ENCODE measurements at places on chromosomes 3 and 15. TPM values are rescaled to one million over a fixed set of nuclear protein-coding genes. Genes with fewer than 3 reads are reported as not detected.

Gene OXTR
- 649 TPM for total RNA-seq

Gene TMC3
- not detected for total RNA-seq

Gene SOX14
- total RNA-seq, result not detected

Gene CPLX3
- not detected for total RNA-seq

Gene SCG5
- 2.4 TPM for total RNA-seq

Gene ZNF662
- not detected for total RNA-seq

Gene ARRDC4
- total RNA-seq, result 60.1 TPM

Gene FANCD2OS
- total RNA-seq, result not detected

Gene LSAMP
- total RNA-seq, result not detected

Gene HYAL2
- 45.4 TPM for total RNA-seq

Gene PYGO1
- 8.7 TPM for total RNA-seq

Gene CYP1A2
- not detected for total RNA-seq

Gene MAP1A
- total RNA-seq, result 162 TPM

Gene EEFSEC
- 11.4 TPM for total RNA-seq

DNA sequence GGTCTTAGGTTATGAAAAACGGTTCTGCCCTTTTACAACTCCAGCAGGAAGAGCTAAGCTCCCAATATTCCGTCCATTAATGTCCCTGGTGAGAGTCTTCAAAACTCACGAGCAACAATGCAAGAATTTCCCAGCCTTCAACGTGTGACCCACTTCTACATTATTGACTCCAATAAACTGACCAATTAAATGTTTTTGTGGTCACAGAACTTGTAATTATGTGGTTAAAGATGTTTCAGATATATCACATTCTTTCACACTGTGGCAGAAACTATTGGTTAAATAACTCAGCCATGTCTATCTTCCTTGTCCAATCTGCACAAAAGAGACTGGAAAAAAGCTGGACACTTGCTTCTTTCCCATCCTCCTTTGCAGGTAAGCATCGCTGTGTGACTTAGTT lies 286.6 kb upstream of the ADAMTS9 start:
- DNase-seq, result no peak

DNA sequence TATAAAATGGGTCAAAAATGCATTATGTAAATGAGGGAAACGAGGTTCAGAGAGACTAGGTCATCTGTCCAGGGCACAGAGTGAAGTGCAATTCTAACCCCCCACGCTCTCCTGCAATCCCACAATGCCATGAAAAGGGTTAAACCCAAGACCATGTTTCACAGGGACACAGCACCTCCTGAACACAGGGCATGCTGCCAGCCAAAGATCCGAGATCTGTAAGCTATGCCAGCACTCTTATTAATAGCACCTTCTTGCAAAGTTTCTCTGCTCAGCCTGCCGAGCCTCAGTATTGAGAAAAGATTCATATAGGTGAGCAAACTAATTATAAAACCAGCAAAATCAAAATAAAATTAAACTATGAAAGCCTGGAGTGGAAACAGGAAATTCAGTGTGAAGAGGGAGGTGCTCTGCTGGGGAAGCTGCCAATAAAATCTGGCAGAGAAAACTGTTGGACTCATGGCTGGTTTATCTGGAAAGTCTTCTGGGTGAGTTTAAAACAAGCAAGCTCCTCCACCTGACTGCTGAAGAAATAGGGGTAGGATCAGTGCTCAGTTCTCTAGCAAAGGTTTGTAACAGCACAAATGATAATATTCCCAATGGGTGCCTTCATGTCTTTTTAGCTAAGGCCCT lies 50.3 kb downstream of the LRIG1 start:
- DNase-seq, result peak; percentile 45

GRCh38 chr3:157958457-157958856 lies 147.8 kb downstream of the SHOX2 start:
- DNase-seq, result no peak

- no peak for DNase-seq
Measured at GRCh38 chr15:69472046-69472445, 19.4 kb downstream of the RPLP1 start.

DNA sequence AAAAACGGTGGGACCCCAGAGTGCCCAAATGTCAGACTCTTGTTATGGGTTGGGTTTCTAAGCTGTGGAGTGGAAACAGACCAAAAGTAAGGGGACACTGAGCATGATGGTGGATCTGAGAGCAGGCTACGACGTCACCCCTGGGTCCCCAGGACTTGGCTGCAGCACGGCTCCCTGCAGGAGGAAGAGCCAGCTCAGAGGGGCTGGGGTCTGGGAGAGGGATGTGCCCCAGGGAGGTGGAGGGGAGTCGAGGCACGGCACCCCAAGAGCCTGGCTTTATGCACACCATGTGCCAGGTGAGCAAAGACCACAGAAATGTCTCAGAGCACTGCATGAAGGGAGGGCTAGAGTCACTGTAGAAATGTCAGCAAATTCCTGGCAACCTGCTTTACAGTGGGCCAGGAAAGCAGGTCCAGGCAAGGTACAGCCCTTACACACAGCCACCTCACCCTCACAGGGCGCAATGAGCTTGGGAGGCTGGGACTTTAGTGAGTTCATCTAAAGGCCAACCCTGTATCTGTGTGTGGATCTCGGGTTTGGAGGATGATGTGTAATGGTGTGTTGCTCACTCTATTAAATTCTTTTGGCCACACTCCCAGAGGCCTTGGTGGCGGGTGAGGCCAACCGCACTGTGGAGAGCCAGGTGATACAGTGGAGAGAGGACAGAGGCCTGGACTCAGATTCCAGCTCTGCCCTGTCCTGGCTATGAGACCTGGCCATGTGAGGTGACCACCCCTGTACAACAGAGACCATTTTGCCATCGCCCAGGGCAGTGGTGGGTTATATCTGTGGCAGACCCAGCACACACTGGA lies 14.1 kb downstream of the CTSH start:
- peak; percentile 95 for DNase-seq

DNA sequence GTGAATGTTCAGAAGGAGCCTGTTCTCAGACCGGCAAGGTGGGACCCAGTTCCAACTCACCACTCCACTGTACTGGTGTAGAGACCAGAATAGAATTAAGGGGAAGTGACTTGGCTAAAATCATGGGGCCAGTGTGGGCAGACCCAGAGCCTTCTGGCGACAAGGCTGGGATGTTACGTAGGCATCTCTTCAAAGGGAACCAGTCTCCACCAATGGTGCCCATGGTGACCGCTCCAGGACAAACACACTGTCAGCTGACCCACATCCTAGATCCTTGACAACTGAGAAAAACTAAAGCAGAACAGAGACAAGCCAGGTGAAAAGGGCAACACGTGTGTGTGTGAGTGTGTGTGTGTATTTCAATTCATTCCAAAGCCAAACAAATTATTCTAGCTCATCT lies 321.7 kb upstream of the FRG2C start:
- DNase-seq, result no peak

GRCh38 chr15:74263466-74263865 lies 27.3 kb downstream of the CCDC33 start:
- no peak for DNase-seq

GRCh38 chr3:98602078-98602678 lies 8.8 kb upstream of the CPOX start:
- DNase-seq, result peak; percentile 65

- no peak for DNase-seq
Measured at GRCh38 chr3:77071364-77071763, 31.5 kb downstream of the ROBO2 start.

DNA sequence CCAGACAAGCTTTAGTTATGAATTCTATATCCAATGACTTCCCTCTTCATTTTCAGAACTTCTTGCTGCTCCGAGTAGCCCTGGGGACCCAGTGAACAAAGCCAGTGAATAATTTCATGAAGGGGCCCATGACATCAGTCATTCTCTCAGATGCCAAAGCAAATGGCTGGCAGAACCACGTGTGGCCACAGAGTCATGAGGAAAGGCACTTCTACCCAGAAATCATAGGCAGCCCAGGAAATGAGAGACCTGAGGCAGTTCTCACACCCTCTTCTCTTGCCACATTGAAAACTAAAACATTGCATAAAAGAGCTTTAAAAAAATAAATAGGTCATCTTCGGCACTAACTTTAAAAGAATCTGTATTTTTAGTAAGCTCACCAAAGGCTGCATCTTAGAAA lies 4.3 kb upstream of the UACA start:
- no peak for DNase-seq

DNA sequence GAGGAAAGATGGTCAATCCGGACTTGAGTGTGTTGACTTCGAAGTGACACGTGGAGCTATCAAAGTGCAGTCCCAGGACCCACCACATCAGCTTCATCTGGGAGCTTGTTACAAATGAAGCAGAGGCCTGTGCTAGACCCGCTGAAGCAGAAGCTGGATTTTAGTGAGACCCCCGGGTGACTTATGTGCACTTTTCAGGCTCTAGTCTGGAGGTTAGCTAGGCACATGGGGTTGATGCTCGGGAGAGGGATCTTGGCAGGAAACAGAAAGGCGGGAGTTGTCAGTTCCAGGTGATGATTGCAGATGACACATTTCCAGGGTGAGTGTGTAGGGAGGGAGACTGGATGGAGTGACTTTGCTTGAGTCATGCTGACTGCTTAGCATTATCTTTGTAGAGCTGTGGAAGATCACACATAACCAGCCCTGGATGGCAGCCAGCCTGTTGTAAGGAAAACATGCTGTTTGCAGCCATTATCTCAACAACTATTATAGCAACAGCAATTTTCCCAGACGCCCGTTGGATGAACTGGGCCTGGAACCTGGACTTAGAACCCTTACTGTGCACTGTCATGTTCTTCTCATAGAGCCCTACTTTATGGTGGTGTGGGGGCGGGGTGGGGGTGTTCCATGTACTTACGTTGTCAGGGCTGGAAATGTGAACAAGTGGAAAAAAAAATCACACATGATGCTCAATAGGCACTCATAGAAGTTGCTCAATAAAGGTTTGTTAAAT lies 122.4 kb downstream of the THSD4 start:
- peak; percentile 93 for DNase-seq

DNA sequence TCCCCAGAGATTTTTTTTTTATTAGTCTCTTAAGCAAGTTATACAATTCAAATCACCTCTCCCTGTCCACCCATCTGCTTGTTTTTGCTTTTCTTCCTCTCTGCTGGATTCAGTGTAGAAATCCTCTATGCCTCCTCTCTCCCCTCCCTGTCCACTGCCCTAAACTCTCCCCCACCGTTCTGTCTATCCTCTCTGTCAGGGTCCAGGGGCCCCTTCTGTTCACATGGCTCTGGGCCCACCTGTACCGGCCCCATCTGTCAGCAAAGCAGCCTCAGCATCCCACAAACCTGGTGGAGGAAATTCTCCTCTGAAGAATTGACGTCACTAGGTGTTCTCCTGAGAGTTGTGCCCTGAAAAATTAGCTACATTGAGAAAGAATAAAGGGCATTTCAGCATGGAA lies 137.6 kb upstream of the CMC1 start:
- DNase-seq, result no peak

- DNase-seq, result no peak
Measured at GRCh38 chr15:35757361-35757760, 211.4 kb upstream of the DPH6 start.

- no peak for DNase-seq
Measured at GRCh38 chr15:74172701-74173379, 670 bp upstream of the ISLR start.

DNA sequence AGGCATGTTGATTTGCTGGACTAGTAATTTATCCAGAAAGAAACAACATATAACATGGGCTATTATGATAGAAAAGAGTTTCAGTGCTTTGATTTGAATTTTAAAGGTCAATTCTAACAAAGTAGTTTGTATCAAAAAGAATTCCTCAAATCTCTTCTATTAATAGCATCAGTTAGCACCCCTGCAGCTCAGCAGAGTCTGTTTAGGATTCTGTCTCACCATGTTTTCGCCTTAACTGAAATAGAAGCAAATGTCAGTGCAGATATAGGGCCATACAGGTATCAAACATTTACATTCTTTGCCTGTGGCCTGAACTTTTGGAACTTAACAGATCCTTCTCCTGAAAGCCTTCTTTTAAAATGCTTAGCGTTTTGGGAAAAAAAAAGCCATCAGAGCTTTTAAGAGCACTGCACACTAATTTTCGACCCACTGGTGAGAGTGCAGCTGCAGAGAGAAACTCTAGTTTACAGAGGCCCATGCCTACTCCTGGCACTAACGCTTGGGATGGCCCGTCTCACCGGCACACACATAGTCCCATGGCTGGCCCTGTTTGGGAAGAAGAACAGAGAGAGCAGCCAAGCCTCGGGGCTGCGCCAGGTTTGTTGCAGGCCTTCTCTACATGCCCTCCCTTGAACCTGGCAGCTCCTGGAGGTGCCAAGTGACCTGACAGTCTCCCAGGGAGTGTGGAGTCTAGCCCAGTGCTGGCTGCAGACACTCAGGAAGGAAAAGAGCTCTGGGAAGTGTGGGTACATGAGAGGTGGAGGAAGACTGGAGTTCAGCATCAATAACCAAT lies 9.9 kb upstream of the PAQR9 start:
- DNase-seq, result no peak

DNA sequence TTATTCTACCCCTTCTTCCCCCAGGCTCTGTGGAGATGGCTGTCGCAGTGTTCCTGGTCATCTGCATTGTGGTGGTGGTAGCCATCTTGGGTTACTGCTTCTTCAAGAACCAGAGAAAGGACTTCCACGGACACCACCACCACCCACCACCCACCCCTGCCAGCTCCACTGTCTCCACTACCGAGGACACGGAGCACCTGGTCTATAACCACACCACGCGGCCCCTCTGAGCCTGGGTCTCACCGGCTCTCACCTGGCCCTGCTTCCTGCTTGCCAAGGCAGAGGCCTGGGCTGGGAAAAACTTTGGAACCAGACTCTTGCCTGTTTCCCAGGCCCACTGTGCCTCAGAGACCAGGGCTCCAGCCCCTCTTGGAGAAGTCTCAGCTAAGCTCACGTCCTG lies 12.9 kb downstream of the SPINT1 start:
- DNase-seq, result no peak
